ENCODE measurements at places on chromosomes 6 and 20.

- peak; percentile 8 for DNase-seq
Measured at GRCh38 chr20:4966826-4967751, 34.2 kb downstream of the SLC23A2 start.

DNA sequence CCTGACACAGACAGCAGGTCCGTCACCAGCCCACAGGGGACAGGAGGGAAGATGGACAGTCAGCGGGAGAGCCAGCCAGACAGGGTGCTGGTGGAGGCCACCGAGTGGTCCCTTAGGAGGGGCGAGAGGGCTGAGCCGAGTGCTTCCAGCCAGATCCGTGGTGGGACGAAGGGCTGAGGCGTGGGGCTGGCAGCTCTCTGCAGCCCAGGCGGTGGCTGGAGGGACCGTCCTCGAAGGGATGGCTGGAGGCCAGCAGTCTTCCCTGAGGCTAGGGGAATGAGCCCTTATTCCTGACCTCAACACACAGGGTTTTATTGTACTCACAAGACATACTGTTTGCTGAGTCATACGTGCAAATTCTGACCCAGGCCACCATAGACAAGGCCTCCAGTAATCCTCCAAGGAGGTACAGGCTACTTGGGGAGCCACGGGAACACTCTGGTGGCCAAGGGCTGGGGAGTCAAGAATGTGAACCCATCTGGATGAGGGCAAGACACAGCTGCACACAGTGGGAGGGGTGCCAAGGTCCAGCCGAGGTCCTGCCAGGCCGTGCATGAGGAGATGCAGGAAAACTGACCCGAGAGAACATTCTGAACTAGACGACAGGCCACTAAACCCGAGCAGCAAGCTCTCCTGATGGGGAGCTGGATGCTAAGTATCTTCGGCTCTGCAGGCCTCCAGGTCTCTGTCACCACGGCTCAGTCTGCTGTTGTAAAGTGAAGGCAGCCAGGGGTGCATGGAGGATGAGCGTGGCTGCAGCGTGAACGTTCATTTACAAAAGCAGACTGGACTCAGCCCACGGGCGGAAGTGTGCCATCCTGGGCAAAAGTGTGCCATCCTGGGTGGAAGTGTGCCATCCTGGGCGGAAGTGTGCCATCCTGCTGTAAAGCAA lies 242.5 kb downstream of the TTLL2 start:
- DNase-seq, result no peak

DNA sequence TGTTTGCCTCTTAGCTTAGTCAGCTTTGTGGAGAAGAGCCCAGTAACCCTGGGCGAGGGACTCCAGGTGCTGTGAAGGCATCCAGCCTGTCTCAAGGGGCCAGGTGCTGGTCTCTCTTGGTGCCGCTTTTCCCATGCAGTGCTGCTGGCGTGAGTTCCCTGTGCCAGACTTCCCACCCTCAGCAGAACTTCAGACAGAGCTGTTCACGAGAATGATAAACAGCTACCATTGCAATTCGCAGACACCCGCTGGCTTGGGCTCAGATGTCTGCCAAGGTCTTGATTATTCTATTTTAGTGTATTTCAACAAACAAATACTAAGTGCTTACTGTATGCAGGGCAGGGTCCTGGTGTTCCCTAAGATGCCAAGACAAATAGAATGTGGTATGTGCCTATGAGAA lies 57.7 kb downstream of the RNF217 start:
- no peak for DNase-seq

DNA sequence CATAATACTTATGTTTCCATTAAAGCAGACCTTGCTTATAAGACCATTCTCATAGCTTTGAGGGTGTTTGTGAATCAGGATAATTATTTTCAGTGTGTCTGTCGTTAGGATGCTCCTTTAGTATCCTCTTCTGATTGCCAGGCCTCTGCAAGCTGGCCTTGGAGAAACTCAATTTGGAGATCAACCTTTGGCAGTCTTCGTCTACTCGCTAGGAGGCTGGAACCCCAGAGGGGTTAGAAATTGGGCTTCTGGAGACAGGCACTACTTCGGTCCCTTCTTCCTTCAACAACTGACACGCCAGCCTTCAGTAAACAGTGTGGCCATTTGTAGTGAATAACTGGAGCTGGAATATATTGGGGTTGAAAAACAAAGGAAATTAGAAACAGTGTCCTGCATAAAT lies 100.8 kb upstream of the CITED2 start:
- DNase-seq, result no peak

GRCh38 chr20:38573413-38573812 lies 7.6 kb upstream of the ADIG start:
- DNase-seq, result no peak

Data from AML-193 (cell line).